ENCODE measurements at places on chromosomes 13 and 19. TPM values are rescaled to one million over a fixed set of nuclear protein-coding genes. Genes with fewer than 3 reads are reported as not detected.

The FBXO27 gene
- 0.86 TPM for total RNA-seq

The FCER2 gene
- total RNA-seq = 2.3 TPM

DNA sequence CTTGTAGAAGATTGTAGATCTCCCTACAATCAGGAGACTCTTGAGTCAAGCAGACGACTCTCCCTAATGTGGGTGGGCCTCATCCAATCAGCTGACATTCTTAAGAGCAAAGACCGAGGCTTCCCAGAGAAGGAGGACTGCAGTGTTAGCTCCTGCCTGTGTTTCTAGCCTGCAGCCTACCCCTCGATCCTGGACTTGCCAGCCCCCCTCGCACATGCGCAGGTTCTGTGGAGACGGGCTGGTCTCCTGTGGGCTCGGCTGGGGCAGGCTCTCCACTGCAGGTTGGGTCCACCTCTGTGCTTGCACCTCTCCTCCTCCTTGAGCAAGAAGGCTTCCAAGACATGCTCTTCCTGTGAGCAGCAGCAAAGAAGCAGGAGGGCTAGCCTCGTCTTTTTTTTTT is 185.2 kb upstream of the SOX1 start:
- no peak overlapping the region for H3K27ac ChIP-seq
- no peak overlapping the region for H3K4me3 ChIP-seq
- no peak for DNase-seq
- H3K36me3 ChIP-seq = no peaks in the 10 kb centered on the region
- peaks cover 5% of the 10 kb centered on the region for H3K27me3 ChIP-seq

- no peak overlapping the region for H3K27ac ChIP-seq
- H3K36me3 ChIP-seq = no peaks in the 10 kb centered on the region
- no peak overlapping the region for H3K4me3 ChIP-seq
- peak; percentile 84 for DNase-seq
- H3K4me1 ChIP-seq = no peaks in the 10 kb centered on the region
These were observed 70.8 kb downstream of the NUFIP1 start for GRCh38 chr13:44918326-44919103.

DNA sequence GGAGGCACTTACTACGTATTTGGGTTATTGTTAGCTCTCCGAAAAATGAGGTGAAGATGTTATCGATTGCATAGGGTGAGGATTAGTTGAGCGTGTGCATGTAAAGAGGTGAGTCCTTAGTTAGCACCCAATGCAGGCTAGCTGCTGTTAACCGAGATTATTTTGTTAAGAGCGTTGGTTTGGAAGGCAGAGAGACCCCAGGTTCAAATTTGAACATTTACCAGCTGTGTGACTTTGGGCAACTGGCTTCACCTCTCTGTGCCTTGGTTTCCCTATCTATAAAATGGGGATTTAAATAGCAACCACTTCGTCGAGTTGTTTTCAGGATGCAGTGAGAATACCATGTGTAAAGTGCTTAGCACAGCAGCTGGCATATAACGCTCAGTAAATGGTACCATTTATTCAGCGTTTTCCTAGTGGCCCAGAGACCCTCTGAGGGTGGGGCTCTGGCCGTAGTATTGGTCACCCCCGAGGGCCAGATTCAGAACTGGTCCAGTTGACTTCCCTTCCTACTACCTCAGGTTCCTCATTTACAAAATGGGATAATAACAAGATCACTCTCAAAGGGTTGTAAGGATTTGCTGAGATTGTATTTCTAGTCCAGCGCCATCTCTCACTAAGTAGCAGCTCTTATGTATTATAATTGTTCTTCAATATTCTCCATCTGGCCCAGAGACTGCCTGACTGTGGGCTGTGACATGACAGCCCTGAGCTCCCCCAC is 887 bp downstream of the SIPA1L3 start:
- DNase-seq = no peak
- peaks cover 26% of the 10 kb centered on the region for H3K4me1 ChIP-seq
- H3K27ac ChIP-seq = no peak overlapping the region
- peak overlapping the region; percentile 83 for H3K4me3 ChIP-seq

GRCh38 chr13:110681868-110682550 is 23.9 kb downstream of the CARS2 start:
- H3K4me3 ChIP-seq = no peak overlapping the region
- H3K27ac ChIP-seq = no peak overlapping the region
- H3K27me3 ChIP-seq = no peaks in the 10 kb centered on the region
- H3K4me1 ChIP-seq = peaks cover 9% of the 10 kb centered on the region
- H3K36me3 ChIP-seq = peaks cover 15% of the 10 kb centered on the region

Data from activated T-cell treated with anti-CD3 and anti-CD28 coated beads, Interleukin-2, amount 50 U/mL, for 72 hours (primary cell).